Stimulated activated CD4-positive, alpha-beta T cell treated with anti-CD3 and anti-CD28 coated beads, Interleukin-1b, Interleukin-23, amount 100 ng/mL, for 1 hour (primary cell): ENCODE measurements at places on chromosomes 1 and 21.

- DNase-seq, result no peak
These were observed 18.5 kb downstream of the TCP10L start for GRCh38 chr21:32566741-32567389.

GRCh38 chr1:60583696-60584095, 498.7 kb upstream of the NFIA start:
- DNase-seq, result no peak

DNA sequence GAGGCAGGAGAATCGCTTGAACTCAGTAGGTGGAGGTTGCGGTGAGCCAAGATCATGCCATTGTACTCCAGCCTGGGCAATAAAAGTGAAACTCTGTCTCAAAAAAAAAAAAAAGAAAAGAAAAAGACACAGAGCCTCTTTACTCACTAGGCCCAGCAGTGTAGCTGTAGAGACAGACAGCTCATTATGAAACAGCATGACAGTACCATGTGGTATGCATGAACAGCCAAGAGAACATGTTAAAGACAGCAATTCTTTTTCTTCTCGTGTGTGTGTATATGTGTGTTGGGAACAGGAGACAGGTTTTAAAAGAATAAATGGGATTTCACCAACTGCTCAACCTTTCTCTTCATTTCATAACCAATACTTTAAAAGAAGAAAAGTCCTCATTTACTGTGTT, 118.8 kb downstream of the PIK3R3 start:
- no peak for DNase-seq

DNA sequence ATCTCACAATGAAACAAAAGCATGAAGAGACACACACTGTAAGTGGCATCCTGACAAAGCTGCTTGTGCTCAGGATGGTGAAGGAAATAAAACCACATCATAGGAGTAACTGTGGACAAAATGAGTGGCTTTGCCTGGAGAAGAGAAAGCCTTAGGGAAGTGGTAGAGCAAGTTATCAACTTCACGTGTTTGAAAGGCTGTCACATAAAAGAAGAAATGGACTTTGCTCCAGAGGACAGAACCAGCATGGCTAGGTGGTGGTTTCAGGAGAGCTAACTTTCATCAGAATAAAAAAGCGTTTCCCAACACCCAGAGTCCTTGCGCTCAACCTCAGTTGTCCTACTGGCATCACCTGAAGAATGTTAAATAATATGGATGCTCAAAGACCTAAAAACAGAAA, 139.9 kb downstream of the SETD4 start:
- DNase-seq, result no peak

DNA sequence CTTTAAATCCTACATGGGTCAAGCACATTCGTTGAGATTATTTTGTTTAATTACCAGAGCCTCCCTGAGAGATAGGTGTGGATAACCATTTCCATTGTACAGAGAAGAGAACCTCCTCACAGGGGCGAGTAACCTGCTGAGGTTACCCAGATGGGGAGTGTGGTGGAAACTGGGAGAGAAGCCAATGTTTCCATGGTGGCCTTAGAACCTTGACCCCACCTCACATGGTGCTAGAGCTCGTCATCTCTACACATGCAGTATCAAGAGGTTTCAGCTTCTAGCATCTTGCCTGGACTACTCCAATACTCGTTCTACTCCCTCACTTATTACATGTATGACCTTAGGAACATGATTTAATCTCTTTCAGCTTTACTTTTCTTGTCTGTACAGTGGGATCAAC, 4.8 kb downstream of the REG4 start:
- DNase-seq, result no peak

GRCh38 chr1:233635765-233636502, 22.0 kb downstream of the KCNK1 start:
- DNase-seq, result no peak

GRCh38 chr1:236502579-236502971, 21.2 kb upstream of the LGALS8 start:
- DNase-seq, result no peak

DNA sequence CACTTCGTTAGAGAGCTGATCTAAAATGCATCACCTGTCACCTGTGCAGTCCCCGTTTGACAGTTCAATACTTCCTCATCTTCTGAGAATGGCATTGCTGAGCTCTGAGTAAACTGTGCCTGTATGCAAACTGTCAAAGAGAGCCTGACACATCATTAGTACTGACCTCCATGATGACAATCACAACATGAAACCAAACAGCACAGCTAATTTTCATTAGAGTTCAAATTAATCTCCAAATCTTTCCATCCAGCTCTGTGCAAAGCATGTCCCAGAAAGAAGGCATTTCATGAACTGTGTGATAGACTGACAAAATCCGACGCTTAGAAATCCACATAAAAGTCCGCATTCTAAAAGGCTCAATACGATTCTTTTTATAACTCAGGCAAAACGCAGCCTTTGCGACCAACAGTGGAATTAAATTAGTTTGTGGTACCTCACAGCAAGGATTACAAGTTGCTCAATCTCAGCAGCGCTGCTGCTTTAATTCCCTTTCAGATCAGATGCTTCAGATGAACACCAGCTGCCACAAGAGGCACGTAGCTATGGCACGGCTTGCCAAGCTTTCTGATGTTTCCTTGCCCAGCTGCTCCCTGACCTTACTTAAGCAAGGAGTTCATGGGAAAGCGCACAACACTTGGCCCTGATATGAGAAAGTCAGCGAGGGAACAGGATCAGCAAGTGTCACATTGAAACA, 765.5 kb upstream of the PRMT6 start:
- no peak for DNase-seq

GRCh38 chr1:16101623-16102022, 28.2 kb upstream of the FAM131C start:
- DNase-seq, result no peak

DNA sequence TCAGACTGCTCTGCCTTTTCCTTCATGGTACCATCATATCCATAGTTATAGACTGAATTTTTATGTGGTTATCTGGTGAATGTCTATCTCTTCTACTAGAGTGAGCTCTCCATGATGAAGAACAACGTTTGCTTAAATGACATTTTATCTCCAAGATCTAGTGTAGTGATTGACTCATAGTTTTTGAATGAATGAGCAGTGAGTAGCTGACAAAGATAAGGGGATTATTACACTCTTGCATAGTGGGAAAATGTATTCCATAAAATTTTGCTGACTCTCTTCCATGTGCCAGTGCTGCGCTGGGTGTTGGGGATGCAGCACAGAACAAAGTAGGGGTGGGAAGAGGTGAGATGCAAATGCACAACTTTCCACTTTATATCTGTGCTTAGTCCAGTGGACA, 147.7 kb downstream of the TGFB2 start:
- no peak for DNase-seq

- DNase-seq, result no peak
These were observed 79.0 kb upstream of the SYT6 start for GRCh38 chr1:114232691-114233090.

GRCh38 chr1:2820731-2821372, 19.4 kb upstream of the TTC34 start:
- no peak for DNase-seq

DNA sequence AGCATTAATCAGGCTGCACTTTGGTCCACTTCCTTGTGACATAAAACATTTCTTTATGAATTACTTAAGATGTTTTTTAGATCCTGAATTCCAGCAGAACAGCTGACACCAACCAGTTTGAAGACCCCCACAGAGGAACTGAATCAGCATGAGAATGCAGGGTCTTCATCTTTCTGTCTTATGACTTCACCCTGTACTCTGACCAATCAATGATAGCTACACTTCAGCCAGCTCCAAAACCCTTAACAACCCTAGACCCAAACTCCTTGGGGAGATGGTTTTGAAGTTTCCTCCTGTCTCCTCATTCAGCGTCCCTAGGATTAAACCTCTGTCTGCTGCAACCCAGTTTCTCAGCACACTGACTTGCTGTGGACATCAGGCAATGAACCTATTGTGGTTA, 175.0 kb downstream of the CTH start:
- DNase-seq, result no peak

DNA sequence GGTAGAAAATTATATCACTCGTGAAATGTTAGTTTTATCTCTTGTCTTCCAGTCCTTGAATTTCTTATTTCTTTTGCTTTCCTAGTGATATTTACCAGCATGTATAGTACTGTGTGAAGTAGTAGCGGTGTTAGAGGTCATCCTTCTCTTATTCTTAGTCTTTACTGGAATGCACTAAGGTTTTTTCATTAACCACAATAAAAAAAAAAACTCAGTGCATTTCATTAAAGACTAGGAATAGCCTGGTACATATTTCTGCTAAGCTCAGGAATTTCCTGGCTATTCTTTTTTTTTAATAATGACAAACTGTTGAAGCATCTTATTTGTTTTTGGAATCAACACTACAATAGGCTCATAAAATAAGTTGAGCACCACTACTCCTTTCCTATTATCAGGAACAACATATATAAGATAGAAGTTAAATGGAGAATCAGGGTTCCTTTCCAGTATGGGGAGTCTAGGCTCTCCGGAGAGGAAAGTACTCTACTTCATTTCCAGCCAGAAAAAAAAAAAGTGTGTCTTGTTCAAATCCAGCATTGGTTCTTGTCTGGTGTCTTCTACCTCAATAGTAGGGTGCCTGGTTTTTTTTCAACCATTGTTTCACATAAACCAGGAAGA, 60.0 kb downstream of the TNFSF18 start:
- no peak for DNase-seq

DNA sequence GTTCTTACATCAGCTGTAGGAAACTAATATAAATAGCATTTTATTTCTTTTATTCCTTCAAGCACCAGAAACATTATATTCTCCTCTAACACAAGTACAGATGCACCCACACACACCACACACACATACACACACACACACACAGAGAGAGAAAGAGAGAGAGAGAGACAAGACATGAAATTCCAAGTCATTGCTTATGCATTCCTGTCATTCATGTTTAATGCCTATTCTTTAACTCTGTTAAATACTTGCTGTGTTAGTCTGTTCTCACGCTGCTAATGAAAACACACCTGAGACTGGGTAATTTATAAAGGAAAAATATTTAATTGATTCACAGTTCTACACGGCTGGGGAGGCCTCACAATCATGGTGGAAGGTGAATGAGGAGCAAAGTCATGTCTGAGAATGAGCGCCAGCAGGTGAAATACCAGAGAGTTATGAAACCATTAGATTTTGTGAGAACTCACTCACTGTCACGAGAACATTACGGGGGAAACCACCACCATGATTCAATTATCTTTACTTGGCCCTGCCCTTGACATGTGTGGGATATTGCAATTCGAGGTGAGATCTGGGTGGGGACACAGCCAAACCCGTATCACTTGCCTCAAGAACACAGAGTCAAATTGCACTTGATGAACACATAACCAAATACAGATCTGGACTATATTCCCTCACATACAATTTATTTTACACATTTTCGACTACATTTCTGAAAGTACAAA, 1058.1 kb upstream of the TMPRSS15 start:
- no peak for DNase-seq

- DNase-seq, result no peak
These were observed 89.9 kb upstream of the DSCAM start for GRCh38 chr21:40936771-40937261.

GRCh38 chr21:14762734-14763694, 216.9 kb upstream of the SAMSN1 start:
- no peak for DNase-seq

DNA sequence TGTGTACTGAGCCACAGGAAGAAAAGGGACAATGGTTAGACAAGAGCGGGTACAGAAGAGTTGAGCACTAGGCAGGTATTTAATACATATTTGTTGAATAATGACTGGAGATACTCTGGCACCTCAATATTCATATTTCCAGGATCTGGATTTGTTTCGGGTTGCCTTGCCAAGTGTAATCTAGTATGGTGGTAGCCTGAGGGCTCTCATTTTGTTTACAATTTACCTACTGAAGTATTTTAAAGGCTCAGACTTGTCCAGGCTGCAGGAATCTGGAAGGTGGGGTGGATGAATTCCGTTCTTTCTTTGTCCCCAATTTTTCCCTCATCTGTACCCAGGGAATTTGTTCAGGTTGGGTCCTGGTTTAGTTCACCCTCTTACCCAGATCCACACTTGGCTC, 95.0 kb downstream of the CACHD1 start:
- no peak for DNase-seq

- DNase-seq, result no peak
These were observed 10.1 kb upstream of the PTCH2 start for GRCh38 chr1:44853201-44853600.

DNA sequence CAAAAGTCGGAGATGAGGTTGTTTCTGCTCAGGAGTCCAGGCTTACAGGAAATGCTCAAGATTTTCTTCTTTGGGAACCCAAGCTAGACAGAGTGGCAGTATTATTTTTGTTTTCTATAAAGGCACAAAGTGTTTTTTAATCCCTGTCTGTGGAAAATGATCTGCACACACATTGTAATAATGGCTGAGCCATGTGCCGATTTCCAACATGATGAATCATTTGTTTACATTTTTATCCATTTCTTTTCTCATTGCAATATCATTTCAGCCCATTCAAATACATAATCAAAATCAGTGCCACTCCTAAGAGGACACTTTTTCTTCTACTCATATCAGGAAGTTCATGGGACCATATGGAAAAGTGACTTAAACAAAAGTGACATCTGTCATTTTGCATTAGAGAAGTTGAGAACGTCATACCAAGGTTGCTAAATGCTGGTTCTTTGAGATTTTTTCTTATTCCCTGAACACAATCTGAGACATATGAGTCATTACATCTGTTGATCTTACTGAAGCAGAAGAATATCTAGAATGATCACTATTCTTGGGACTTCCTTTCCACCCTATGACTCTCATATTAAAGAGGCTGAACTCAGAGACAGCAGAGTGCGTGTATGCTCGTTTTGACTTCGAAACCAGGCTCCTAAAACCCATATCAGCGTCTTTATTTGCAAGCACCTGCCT, 44.9 kb downstream of the ACTA1 start:
- DNase-seq, result no peak

DNA sequence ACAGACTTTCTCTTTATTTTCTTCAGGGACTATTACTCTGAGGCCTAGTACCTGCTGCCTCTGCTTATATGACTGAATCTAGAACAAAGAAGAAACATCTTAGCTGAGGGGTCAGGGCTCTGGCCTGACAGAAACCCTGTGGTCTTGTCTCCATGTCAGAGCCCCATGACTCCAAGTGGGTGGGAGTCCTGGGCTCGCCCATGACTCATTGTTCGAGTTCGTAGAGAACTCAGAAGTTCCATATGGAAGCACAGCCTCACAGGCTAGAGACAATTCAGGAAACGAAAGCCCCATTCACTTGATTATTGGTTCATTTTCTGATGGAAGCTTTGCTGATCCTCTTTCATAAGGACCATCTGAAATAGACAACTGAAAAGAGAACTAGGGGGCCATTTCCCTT, 73.2 kb downstream of the CD58 start:
- no peak for DNase-seq

DNA sequence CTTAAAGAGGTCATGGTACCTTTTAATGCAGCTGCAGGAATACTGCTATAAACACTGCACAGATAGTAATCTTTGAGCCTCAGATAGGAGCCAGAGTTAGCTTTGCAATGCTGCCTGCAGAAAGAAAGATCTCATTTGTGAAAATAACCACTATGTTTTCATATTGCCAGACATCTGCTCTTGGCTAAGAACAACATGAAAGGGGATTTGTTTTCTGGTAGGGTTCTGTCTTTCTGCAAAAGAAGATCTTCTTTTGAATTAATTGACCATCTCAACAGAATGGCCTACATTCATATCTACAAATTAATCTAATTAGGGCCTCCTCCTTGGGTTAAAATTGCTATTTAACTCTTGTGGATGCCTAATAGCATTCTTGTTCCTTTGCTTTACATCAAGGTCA, 177.6 kb upstream of the DPYD start:
- no peak for DNase-seq

GRCh38 chr1:167774710-167775109, 52.9 kb downstream of the MPZL1 start:
- DNase-seq, result no peak
